ENCODE measurements at places on chromosomes 2 and 18.

GRCh38 chr2:233353769-233354499, at the start of gene DGKD:
Gene DGKD, plus strand, starts transcription at chr2:233354494. Its CDS starts 25 bp downstream, at chr2:233354519.
- DNase-seq = peak; percentile 78

- DNase-seq = no peak
Measured at GRCh38 chr2:20396356-20397000, 45.8 kb upstream of the PUM2 start.

DNA sequence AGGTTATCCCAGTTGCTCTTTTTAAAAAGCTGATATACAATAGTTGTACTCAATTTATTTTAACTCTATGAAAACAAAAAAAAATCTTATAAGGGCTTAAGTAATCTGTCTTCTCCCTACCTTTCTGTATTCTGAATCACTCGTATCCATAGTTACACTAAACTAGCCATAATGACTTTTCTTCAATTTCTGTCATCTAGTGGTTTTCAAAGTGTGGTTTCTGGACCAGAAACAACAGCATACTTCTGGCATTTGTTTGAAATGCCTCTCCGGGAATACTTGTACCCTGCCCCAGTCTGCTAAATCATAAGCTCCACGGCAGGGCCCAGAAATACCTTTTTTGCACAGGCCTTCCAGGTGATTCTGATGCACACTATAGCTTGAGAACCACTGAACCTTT, 253.6 kb downstream of the LRRTM4 start:
- DNase-seq = no peak

DNA sequence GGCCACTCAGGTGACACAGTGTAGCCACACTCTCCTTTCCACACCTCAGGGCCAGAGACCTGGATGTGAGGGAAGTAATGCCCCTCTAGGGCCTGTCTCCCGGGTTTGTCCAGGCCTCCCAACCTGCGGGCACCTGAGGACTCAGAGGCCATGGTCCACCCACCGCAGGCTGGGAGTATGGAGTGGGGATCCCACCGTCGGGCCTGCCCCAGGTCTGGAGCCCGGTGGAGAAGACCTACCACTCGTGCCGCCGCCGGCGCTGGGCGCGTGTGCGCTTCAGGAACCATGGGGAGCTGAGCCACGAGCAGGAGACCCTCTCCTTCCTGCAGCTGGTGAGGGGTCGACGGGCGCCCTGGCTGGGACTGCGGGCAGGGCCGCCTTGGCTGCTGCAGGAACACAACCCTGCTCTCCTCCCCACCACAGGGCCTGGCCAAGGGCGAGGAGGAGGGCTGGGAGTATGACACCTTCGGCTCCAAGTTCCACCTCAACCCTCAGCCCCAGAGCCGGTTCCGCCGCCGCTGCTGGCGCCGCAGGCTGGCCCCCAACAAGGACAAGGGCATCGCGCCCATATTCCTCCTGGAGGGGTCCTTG, 48.6 kb downstream of the FER1L5 start:
- DNase-seq = no peak

DNA sequence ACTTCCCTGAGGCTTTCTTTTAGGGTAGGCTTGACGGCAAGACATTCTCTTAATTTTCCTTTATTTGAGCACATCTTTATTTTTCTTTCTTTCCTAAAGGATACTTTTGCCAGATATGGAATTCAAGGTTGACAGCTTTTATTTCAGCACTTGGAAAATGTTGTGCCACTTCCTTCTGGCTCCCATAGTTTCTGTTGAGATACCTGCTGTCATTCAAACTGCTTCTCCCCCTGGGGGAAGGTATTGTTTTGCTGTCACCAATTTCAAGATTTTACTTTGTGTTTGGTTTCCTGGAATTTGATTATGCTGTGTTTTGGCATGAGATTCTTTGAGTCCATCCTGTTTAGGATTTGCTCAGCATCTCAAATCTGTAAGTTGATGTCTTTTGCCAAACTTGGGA, 39.1 kb upstream of the TWIST2 start:
- no peak for DNase-seq

- DNase-seq = no peak
Measured at GRCh38 chr2:132977812-132978529, 308.0 kb upstream of the LYPD1 start.

DNA sequence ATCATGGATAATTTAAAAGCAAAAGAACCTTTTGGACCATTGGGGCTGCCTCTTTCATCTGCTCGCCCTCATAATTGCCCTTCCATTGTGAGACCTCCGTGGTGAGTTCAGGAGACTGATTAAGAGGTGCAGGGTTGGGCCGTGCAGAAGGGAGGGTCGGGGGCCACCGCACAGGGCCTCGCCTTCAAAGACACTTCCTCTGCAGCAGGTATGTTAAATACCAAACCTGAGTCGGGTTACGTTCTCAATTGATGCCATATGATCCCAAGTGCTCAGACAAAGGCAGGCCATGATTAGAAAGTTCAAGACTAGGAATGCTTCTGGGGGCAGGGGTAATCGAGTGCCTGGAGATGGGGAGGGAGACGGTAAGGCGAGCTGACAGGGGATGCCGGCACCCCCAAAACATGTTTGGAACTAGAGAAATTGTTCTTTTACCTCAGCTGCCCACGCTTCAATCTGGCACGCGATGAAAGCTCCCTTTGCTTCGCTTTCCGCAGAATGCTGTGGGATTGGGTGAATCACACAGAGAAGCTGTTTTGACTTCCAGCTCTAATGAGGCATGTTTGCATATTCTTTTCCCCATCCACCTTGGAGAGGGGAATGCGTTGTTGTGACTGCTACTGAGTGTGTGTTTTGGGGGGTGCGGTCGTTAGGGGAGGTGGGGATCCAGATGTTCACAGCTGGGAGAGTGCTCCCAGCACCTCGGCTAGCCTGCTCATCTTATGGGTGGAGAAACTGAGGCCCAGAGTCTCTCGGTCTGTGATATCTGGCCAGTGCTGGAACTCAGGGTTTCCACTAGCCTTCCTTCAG, 309.1 kb downstream of the MYCN start:
- no peak for DNase-seq

DNA sequence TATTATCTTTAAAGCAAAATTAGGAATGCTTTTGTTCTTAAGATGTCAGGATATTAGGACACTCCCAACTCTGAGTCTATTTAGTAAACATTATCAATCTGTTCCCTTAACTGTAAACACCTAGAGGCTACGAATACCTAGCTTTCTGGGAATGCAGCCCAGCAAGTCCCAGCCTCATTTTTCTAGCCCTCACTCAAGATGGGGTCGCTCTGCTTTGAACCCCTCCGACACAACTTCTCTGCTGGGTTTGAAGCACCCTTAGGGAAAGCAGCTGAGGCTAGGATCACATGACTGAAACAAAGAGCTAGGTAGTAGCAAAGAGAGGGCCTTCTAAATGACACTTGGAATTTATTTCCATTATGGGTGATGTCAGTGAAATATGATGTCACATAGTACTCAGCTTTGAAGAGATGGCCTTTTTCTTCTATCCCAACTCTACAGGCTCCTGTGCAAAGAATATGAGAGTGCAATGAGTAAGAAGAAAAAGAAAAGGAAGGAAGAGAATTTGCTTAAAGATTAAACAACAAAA, 114.7 kb downstream of the CSRNP3 start:
- no peak for DNase-seq

DNA sequence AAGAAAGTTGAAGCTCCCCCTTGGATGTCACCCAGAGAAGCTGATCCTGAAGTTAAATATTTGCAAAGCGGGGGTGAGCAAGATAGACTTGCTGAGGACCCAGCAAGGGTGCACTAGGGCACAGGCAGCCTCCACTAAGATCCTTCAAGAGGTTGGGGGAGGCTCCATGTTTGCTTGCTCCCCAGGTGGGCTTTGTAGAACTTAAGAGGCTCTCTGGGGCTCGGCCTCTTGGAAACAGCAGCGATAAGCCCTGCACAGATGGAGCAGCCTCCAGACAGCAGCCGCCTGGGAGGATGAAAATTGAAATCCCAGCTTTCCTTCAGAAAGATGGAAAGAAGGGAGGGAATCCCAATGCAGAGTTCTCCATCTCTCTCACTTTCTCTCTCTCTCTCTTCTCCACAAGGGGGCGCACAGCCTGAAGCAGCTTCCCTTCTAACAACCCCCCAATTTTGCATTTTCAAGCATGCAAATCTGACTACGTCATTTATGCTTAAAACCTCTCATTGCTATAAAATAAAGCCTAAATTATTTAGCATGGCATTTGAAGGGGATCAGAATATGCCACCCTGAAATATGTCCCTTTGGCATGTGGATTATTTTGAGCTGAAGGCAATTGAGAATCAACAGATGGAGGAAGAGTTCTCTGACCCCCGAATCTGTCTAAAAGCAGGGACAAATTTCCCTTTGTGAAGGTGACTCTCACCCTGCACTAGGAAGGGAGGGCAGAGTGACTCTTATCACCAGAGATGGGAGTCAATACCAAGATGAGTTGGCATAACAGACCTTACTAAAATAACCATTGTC, 185.7 kb upstream of the KLHL29 start:
- no peak for DNase-seq

DNA sequence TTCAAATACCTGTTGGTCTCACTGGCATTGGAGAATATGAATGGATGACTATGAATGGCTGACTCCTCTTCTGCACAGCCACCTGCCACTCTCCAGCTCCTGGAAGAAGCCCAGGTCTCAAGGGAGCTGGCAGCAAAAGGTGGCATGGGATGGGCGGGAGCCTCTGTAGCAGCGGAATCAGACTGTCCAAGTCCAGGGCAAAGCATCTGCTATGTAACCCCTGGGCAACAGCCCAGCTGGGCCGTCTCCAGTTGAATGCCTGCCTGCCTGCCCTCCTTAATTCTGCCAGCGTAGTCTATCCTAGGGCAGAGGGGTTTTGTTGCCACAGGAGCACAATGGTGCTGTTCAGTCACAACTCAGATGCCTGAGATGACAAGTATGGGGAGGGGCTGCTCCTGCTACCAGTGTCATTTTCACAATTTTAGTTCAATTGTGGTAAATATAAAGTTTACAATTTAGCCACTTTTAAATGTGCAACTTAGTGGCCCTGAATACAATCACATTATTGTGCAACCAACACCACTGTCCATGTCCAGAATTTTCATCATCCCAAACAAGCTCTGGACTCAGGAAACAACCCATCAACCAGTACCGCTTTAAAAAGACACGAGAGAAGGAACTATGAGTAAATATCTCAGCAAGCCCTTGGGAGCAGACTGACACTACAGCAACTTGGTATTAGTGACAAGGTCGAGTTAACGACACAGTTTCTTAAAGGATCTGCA, 115.2 kb downstream of the MYO5B start:
- DNase-seq = no peak

- DNase-seq = no peak
Measured at GRCh38 chr2:33522576-33522975, 46.1 kb downstream of the RASGRP3 start.
